ENCODE measurements at places on chromosomes 7 and 10. TPM values are rescaled to one million over a fixed set of nuclear protein-coding genes. Genes with fewer than 3 reads are reported as not detected.

The CPA5 gene
- total RNA-seq, result not detected

The HIBADH gene
- 39.2 TPM for total RNA-seq

The TAS2R40 gene
- not detected for total RNA-seq

The FAM25G gene
- total RNA-seq, result not detected

The WNT8B gene
- 0.15 TPM for total RNA-seq

The GPER1 gene
- 5.9 TPM for total RNA-seq
